Liver (tissue), 10 donors: ENCODE measurements at places on chromosomes 7 and 10.

- no peak for DNase-seq
Measured at GRCh38 chr7:30796105-30796869, 25.1 kb downstream of the MINDY4 start.

GRCh38 chr10:5045095-5045494, 41.4 kb upstream of the AKR1C2 start:
- DNase-seq: no peak

DNA sequence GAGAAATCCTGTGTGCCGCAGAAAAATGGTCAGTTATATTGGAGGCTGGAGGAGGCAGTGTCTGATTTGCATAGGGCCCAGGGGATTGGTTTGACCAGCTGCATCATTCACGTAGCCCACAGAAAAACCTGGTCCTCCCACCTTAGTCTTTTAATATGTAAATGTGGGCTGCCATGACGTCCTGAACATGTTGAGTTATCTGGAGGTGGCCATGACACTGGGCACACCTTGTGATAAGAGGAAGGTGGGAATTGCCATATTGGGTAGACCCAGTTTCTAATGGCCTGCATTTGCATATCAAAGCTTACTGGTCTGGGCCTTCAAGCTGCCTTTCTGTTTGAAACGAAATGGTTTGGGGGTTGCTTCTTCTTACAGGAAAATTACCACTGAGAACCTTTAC, 162.2 kb downstream of the AHR start:
- no peak for DNase-seq

DNA sequence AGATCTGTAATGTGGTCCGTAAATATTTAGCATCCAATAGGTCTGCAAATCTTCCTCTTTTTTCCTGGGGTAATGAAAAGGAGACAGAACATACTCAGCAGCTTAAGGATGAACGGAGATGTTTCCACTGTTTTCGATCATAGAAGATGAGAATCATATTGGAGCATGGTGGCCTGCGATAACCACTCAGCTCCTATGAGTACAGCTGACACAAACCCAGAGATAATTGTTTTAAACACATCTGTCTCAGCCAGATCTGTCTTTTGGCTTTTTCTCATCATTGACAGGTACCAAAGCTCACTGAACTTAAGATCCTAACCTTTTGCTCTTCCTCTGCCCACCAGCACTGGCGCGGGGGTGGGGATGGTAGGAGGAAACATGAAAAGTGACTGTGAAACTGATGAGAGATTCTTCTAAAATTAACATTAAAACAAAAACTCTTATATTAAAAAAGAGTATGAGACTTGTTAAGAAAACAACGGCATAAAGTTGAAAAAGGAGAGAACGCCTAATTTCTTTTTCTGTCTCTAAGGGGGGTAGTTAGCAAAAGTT, 71.0 kb downstream of the SVOPL start:
- DNase-seq: no peak

GRCh38 chr7:140160308-140160707, 16.5 kb downstream of the KDM7A start:
- DNase-seq: no peak
